Kidney tubule cell (primary cell): ENCODE measurements at places on chromosomes 7 and 10.

DNA sequence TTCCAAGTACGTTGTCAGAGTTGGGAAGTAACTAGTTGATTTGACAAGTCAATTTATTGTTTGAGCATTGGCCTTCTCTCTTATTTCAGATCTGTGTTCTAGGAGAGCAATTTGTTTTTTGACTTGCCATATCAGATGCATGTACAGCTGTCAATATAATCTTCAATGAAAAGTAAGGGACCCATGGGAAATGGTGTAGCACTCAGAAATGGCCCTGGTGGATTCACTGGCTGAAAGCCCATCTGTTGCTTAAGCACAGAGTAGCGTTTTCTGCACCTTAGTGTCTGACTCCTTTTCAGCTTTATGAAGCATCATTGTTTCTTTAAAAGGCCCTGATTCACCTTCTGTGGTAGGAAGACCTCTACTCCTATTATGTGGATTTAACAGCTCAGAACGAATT, 10.2 kb downstream of the GARS1 start:
- DNase-seq, result no peak

DNA sequence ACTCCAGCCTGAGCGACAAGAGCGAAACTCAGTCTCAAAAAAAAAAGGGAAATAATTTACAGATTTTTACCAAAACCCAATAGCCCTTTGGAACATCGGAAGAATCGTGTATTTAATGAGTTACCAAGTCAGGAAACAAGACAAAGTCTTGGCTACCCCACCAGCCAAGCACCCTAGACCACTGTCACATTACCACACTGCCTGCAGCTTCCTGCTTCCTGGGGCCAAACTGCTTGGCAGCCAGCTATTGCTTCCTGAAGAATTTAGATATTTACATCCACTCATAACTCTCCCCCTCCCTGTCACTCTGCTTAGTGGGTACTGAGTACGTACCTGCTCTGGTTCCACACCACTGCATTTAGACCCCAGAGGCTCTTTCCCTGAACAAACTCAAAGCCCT, 14.1 kb upstream of the TNPO3 start:
- DNase-seq, result no peak

DNA sequence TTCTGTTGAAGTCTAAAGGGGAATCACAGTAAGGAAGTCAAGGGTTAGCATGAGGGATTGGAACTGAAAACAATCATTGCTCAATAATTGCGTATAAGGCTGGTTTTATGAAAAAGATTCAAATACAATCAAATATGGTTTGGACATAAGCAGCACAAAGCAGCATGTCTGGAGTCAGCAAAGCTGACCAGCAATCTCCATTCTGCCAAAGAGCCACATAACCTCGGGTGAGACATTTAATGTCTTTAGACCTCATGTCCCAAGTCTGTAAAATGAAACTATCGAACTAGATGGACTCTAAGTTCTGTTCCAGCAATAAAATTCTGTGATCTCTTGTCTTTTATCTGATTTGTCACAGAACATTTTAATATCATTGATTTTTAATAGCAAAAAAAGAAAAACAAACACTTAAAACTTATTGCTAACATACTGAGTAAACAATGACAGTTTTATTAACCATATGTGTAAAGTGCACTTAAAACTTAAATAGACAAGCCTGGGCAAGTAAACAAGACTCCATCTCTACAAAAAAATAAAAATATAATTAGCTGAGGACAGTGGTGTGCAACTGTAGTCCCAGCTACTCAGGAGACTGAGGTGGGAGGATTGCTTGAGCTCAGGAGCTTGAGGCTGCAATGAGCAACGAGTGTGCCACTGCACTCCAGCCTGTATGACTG, 217.0 kb downstream of the MAGI2 start:
- no peak for DNase-seq

DNA sequence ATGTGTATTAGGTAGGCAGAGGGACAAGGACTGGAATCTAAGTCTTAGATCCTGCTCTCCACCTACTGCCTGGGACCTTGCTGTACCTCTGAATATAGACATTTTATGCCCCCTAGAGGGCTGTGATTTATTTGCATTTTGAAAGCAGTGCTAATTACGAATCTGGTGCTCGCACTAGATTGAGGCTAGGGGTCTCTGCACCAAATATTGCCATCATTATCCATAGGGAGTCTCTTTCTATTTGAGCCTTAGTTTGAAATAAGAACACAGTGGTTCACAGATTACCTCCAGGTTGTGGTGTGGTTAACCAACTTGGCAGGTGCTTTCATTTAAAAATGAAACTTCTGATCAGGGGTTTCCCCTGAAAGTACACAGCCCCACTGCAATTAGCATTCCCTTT, 41.8 kb downstream of the CNNM1 start:
- peak; percentile 60 for DNase-seq

GRCh38 chr10:13831711-13832141, 245.0 kb downstream of the PRPF18 start:
- no peak for DNase-seq

GRCh38 chr10:36464291-36464690, 661.1 kb upstream of the ANKRD30A start:
- no peak for DNase-seq

GRCh38 chr7:31311552-31311951, 29.0 kb downstream of the NEUROD6 start:
- DNase-seq, result no peak

- DNase-seq, result no peak
Observed at GRCh38 chr7:3747467-3747866, 446.4 kb downstream of the SDK1 start.

GRCh38 chr7:106038916-106039315, 73.2 kb downstream of the SYPL1 start:
- DNase-seq, result no peak

DNA sequence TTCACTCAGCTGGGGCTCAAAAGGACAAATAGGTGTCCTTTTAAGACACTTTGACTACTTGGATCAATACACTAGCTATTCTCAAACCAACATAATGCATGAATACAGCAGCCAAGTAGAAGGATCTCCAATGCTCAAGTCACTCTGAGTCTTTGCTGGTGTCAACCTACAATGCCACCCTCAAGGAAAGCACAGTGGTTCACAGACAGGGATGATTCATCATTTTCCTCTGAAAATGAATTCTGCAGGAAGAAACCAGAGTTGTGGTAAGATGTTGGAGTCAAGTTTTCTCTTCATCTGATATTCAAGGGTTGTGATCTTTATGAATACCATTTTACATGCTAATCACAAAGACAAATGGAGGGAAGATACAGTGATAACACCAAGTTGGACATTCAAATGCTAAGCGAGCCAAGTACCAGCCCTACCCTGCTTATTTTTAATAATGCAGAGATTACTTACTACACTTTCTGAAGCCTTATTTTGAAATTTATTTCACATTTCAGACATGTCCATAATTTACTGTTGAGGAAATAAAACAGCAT, 143.1 kb upstream of the FGFR2 start:
- peak; percentile 18 for DNase-seq

DNA sequence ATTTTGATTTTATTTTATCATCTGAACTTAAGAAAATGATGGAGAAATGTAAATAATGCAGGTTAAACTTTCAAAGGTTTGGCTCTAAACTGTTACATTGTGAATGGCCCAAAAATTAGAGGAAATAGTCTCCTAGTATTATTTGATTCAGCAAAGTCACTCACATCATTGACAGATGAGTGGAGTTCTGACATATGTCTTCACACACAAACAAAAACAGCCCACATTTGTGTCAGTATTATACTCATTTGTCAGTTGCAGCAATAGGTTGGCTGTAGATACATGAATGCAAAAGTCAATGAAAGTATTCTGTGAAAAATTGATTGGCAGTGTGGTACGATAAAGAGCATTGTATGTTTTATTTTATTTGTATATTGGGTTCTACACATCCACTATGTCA, 108.8 kb upstream of the BMPER start:
- DNase-seq, result no peak

GRCh38 chr7:33798686-33799325, 106.5 kb upstream of the BMPER start:
- no peak for DNase-seq

DNA sequence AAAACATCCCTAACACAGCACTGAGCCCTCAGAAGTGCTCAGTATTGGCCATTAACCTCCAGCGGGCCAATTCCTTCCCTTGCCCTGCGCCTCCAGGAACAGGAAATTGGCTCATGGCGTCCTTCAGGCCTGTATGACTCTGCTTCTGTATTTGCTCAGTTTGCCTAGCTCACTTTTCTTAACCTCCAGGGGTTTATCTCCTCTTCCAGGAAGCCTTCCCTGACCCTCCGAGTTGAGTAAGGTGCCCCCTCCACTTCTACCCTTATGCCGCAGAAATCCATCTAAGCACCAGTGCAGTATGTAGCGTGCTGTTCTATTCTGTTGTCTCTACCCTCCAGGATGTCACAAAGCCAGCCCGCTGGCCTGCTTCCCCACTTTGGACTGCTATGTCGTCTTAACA, 1.1 kb upstream of the SFXN4 start:
- DNase-seq, result no peak

GRCh38 chr7:36667007-36667745, 57.1 kb downstream of the AOAH start:
- DNase-seq, result no peak

DNA sequence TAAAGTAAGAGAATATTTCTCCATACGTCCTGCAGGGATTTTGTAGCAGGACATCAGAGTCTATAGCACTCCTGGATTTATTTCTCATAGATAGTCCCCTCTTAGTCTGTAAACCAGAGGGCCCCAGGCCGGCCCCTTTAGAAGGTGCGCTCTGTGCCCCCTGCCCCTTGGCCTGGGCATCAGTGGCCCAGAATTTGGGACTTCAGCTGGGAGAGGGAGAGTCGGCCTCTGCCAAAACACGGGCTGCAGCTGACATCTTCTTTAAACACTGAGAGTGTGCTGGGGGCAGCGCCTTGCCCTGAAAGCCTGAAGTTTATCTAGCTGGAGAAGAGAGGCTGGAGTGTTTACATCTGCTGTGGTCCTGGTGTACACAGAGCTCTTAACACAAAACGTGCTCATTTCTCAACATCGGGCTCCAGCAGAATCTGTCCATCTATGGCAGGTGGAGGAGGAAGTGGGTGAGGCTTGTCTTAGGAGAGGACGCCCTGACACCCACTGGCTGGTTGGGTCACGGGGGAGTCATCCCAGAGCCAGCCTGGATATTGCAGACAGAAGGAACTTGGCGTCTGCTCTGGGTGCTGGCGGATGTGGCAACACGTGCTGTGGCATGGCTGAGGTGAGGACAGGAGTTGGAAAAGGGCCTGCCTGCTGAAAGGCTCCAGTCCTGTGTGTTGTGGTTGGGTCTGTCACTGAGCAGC, 5.0 kb upstream of the TACR2 start:
- no peak for DNase-seq

GRCh38 chr10:9547936-9548904, 1469.5 kb upstream of the CELF2 start:
- no peak for DNase-seq

- no peak for DNase-seq
Observed at GRCh38 chr10:92993699-92994272, 66.8 kb upstream of the CYP26C1 start.

- DNase-seq, result peak; percentile 15
Observed at GRCh38 chr7:113799896-113800295, 118.9 kb downstream of the PPP1R3A start.
